ENCODE measurements at places on chromosomes 1 and 21.

DNA sequence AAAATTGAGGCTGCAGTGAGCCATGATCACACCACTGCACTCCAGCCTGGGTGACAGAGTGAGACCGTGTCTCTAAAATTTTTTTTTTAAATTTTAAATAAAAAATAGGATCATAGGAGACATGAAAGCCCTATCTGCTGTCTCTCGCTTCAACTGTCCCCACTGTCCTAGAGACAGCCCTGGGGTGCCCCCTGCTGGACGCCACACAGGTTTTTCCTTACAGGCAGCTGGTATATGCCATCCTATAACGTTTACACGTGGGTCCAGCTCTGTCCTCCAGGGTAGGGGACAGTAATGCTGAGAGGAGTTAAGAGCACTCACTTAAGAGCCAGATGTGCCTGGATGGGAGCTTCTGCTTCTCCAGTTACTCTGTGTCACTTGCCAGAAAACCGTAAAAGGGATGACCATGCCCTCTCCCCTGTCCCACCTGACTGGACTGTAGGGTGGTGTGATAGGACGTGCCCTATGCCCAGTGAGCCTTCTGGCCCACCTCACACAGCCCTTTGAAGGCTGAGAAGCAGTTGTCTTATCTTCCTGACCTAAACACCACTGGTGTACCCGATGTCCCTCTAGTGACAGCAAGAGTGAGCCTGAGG, 8.5 kb downstream of the FBXO2 start:
- peak; percentile 90 for DNase-seq

DNA sequence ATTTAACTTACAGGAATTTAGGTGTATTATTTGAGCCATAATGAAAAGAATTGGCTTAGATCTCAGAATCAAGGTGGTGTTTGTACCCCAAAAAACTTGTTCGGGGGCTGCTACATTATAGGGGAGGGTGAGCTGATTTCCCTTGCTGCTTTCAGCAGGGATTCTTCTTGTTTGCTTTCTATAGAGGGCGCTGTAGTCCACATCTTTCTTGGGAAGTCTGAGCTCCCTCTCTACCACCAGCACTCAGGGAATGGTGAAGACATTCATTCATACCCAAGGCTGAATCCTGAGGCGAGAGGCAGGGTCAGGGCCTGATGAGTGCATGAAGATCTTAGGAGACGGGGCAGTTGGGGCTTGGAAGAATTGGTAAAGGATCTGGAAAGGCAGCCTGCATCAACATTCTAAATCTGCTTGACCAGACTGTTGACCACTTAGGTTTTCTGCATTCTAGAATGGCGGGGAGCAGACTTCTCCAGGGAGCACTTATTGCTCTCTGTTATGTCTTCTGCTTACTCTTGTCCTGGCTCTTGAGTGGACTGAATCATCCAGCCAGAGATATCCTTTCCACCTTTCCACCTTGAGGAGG, 18.9 kb downstream of the SPATA46 start:
- DNase-seq: peak; percentile 60

DNA sequence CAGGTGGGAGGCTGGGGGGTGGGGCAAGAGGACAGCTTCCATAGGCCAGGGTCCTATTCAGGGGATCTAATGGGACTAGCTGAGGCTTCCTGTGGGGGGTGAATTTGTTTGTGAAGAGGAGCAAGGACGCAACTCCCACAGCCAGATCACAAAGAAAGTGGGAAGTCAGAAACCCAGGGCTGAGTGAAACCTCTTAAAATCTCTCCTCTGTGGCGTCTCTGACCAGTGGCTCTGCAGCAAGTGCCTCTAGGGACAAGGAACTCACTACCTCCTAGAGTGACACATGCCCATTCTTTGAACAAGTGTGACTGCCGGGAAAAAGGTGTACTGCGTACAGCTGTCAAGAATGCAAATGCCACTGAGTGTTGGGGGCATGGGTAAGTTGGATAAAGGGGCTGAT, 187.9 kb downstream of the HIVEP3 start:
- no peak for DNase-seq

- DNase-seq: no peak
Measured at GRCh38 chr1:61639608-61640336, 85.2 kb downstream of the TM2D1 start.

GRCh38 chr1:46480959-46481646, 8.5 kb upstream of the DMBX1 start:
- peak; percentile 30 for DNase-seq
